ENCODE measurements at places on chromosomes 16 and 17. TPM values are rescaled to one million over a fixed set of nuclear protein-coding genes. Genes with fewer than 3 reads are reported as not detected.

TNFRSF17 gene
- not detected for total RNA-seq

DLX3 gene
- 1.4 TPM for total RNA-seq

- no peak overlapping the region for H3K4me3 ChIP-seq
- H3K4me1 ChIP-seq = no peaks in the 10 kb centered on the region
- no peaks in the 10 kb centered on the region for H3K36me3 ChIP-seq
- no peak for DNase-seq
These were observed 55.9 kb downstream of the MYOCD start for GRCh38 chr17:12721581-12721980.

DNA sequence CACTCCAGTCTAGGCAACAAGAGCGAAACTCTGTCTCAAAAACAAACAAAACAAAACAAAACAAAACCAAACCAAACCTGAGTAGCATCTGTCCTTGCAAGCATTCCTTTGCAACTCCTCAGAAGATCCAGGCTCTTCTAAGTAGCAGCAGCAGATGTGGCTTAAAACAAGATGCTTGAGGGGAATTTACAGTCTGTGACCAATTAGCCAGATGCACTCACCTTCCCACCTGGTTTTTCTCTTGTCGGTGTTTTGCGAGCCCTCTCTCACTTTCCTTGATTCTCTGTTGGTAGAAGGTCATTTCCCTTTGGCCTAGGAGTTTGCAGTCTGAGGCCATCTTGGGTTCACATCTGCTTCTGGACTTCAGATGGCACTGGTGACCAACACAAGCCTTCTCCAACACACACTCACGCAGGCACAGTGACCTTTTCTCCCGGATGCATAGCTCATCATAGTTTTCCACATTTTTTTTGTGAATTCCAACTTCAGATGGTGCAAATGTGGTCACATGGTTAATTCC is 276.8 kb downstream of the STX8 start:
- H3K4me1 ChIP-seq = no peaks in the 10 kb centered on the region
- no peak for DNase-seq
- H3K27ac ChIP-seq = no peak overlapping the region
- H3K27me3 ChIP-seq = no peaks in the 10 kb centered on the region

- no peak overlapping the region for H3K27ac ChIP-seq
- H3K4me1 ChIP-seq = no peaks in the 10 kb centered on the region
- H3K36me3 ChIP-seq = no peaks in the 10 kb centered on the region
These were observed 336.7 kb upstream of the ZFHX3 start for GRCh38 chr16:73384506-73385089.

All from esophagus squamous epithelium (tissue), 5 donors.